ENCODE measurements at places on chromosomes 7 and 10. TPM values are rescaled to one million over a fixed set of nuclear protein-coding genes. Genes with fewer than 3 reads are reported as not detected.
A peak's percentile ranks its signal among the peaks of the same experiment; 100 is the strongest.

The FAM131B gene
- 1.7 TPM for total RNA-seq

The COL13A1 gene
- total RNA-seq, result not detected

DNA sequence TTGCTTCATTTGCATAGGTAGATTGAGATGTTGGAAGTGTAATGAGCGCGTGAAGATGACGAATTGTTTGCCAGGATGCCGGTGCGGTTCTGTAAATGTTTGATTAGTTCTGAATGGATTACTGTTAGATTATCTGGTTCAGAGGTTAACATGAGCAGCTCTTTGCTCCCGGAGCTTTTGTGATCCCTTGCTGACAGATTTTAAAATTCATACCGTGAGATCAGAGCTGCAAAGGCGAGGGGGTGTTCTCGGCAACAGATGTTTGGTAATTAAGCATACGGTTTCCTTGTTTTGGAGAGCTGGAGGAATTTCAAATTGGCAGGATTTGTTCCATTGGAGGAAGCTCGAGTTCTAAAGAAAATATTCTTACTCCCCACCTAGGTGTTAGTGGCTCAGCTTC lies 237.8 kb upstream of the GPR26 start:
- no peaks in the 10 kb centered on the region for H3K36me3 ChIP-seq
- H3K4me3 ChIP-seq, result no peak overlapping the region
- peaks cover 14% of the 10 kb centered on the region for H3K27me3 ChIP-seq
- no peak overlapping the region for H3K27ac ChIP-seq
- no peaks in the 10 kb centered on the region for H3K4me1 ChIP-seq

DNA sequence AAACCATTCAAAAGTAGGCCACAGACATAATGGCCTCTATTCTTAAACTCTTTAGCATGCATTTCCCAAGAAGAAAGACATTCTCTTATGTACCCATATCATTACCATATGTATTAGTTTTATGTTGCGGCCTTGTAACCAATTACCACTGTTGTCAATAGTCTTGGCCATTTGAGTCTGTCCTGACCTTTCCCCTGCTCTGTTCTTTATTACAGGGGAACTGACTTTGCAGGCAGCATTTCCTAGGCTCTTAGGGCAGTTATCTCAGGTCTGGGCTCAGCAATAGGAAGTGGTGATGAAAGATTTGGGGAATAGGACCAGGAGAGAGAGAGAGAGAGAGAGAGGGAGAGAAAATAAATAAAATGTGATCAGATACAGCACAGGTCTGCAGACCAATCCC lies 194.5 kb upstream of the LRGUK start:
- no peak for DNase-seq
- H3K36me3 ChIP-seq, result peaks cover 8% of the 10 kb centered on the region
- H3K27ac ChIP-seq, result no peak overlapping the region
- no peak overlapping the region for H3K4me3 ChIP-seq

GRCh38 chr10:101478956-101479355 lies 109.1 kb downstream of the POLL start:
- no peak for DNase-seq
- no peak overlapping the region for H3K4me3 ChIP-seq
- H3K36me3 ChIP-seq, result peaks cover 8% of the 10 kb centered on the region
- no peak overlapping the region for H3K27ac ChIP-seq

DNA sequence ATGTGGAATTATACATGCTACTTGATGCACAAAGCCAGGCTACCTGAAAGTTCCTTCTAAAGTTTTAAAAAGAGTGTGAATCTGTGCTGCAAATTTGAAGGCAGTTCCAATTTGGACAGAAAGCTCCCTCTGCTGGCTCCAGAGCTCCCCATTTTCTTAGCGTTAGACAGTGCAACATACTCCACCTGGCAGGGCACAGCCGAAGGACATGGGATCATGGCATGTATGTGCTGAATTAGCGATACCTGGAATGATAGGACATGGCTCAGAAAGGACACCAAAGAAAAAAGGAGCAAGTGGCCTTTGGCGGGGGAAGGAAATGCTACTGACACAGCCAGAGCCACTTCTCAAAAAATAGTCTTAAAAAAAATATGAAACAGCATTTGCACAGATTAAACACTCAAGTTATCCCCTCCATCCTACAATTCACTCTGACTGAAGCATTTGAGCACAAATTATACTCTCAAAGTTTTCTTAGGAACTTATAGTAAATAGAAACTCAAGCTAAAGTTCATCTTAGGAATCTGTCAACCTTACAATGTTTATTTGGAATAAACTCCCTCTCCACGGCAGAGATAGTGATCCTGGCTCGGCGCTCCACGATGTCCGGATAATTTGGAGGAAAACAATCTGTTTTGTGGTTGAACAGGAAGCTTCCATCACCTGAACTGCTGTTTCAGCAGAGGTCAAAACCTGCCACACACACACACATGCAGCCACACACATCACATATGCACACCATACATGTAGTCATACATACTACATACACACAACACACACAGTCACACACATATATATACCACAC lies 80.0 kb downstream of the C7orf25 start:
- no peaks in the 10 kb centered on the region for H3K4me1 ChIP-seq
- no peak overlapping the region for H3K27ac ChIP-seq
- peaks cover 12% of the 10 kb centered on the region for H3K27me3 ChIP-seq
- H3K36me3 ChIP-seq, result no peaks in the 10 kb centered on the region
- no peak overlapping the region for H3K4me3 ChIP-seq

- H3K27ac ChIP-seq, result peak overlapping the region; percentile 5
- DNase-seq, result no peak
- no peak overlapping the region for H3K4me3 ChIP-seq
- H3K27me3 ChIP-seq, result no peaks in the 10 kb centered on the region
These were observed 33.2 kb downstream of the PITRM1 start for GRCh38 chr10:3139216-3139910.

DNA sequence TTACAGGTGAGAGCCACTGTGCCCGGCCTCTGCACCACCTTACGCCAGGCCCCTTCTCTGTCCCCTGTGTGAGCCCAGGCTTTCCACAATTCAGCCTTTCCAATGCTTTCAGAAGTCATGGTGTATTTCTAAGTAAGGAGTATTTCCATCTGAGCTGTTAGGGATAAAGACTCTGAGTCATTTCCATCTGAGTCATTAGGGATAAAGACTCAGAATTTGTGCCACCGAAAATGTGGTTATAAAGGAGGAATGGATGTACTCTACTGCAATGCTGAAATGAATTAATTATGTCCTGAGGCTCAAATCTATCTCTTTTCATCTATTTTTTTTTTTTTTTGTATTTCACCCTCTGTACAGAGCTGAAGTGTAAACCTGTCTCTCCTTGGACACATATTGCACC lies 84.0 kb downstream of the GATA3 start:
- H3K4me1 ChIP-seq, result peaks cover 35% of the 10 kb centered on the region
- H3K27ac ChIP-seq, result no peak overlapping the region
- H3K36me3 ChIP-seq, result no peaks in the 10 kb centered on the region
- H3K27me3 ChIP-seq, result peaks cover 2% of the 10 kb centered on the region
- no peak overlapping the region for H3K4me3 ChIP-seq
- no peak for DNase-seq

DNA sequence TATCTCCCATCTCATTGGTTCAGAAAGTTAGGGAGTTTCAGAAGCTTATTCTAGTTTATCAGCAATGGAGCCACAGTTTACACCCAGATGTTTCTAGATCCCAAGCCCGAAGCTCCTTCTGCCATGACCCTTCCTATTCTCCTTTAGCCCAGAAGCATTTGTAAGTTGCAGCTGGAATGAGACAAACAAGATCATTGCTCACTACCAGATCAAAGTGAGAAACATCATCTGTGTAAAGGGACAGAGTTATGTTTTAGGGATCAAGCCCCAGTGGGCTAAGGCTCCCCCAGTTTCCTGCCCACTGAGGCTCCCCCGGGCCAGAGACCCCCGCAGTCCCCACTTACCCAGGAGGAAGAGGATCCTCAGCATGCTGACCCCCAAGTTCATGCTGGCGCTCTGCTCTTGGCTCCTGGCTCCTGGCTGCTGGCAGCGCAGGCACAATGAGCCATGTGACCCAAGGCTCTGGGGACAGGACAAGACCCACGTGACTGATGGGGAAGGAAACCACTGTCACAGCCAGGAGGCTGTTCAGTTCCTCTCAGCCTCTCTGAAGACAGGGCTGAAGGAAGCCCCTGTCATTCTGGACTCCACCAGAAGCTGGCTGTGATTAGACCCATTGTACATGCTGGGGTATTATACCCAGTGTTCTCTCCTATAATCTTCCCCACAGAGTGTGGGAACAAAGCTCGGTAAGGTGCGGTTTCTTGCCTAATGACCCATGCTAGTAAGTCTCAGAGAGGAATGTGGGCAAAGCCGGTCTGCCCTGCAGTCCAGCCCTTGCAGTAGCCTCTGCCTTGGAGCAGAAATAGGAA lies at the start of gene TMEM273:
TSS of gene TMEM273 (minus strand) at position 442 of the 812 bp plus-strand sequence. CDS start at position 387, 55 bp downstream.
- peaks cover 43% of the 10 kb centered on the region for H3K27me3 ChIP-seq
- peaks cover 11% of the 10 kb centered on the region for H3K4me1 ChIP-seq
- peak within 1 kb of the TSS; percentile 26 for H3K27ac ChIP-seq
- peak within 1 kb of the TSS; percentile 1 for H3K4me3 ChIP-seq
- H3K36me3 ChIP-seq, result no peaks in the 10 kb centered on the region

DNA sequence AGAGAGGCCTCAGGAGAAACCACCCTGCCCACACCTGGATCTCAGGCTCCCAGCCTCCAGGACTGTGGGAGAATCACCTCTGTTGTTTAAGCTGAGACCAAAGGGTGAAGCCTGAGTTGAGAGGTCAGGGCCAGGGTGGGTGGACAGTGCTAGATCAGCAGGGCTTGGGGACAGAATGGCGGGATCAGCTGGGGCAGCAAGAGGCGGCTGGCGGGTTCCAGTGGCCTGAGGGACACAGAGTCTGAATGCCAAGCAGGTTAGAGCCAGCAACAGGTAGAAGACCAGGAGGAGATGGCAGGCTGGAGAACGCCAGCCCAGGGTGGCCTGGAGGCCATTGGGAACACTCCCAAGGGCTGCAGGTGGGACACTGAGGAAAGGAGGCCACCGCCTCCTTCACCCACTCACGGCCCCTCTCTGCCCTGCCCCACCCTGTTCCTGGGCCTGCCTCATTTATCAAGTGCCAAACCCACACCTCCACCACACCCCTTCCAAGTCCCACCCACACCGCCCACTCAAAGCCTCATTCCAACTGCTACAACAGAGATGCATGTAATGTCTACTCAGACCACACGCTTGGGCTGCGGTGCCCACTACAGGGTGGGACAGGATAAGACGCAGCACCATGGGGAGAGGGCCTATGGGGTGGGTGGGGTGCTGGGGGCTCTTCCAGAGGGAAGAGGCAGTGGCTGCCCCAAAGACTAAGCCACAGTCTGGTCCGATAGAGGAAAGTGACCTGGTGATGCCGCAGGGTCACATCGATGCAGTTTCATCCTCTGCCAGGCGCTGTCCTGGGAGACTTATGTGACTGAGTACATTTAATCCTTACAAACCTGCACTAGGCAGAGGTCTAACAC lies 173.9 kb downstream of the TNS3 start:
- no peak overlapping the region for H3K27ac ChIP-seq
- H3K4me1 ChIP-seq, result peaks cover 1% of the 10 kb centered on the region
- no peak for DNase-seq
- no peaks in the 10 kb centered on the region for H3K36me3 ChIP-seq
- no peaks in the 10 kb centered on the region for H3K27me3 ChIP-seq

DNA sequence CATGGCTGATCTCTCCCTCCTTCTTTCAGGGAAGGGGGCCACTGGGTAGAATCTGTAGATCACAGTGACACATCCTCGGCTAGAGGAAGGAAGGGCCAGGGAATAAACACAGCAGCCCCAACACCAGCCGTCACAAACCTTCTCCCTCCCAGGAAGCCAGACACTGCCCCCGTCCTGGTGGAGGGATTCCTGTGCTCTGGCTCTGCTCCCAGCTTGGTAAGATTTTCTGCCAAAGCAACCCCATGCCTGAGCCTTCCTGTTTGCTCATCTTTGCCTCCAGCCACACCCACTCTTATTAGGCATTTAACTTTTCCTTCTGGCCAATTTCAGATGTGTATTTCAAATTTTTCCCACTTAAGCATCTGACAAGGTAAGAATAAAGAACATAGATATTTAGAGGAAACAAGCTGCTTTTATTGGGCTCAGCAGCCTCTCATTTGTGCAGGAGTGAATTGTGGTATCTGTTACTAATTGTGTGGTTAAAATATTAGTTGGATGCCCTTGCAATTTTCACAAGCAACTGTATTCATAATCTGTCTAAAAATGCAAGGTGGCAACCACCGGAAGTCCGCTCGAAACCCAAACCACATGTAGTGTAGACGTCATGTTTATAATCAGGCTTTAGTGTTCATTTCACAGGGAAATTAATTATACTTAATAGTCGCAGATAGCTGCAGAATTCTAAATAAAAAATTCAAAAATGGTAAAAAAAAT lies 13.2 kb upstream of the NPS start:
- no peak overlapping the region for H3K4me3 ChIP-seq
- H3K27me3 ChIP-seq, result peaks cover 7% of the 10 kb centered on the region
- H3K27ac ChIP-seq, result no peak overlapping the region
- no peak for DNase-seq
- no peaks in the 10 kb centered on the region for H3K36me3 ChIP-seq

The HABP2 gene
- not detected for total RNA-seq

DNA sequence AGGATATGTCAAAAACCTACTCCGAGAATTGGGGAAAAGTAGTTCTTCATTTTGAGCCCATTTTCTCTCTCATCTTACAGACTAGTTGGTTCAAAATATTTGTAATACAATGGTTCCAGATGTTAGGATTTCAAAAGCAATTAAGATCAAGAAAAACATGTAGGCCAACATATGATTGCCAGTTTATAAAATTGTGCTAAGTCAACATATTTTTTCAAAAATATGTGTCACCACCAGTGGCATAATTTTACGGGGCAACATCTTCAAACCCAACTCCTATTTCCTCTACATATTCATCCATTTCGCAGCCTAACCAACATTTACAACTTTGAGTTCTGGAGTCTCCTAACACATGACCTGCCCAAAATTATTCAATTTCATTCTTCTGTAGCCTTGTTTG lies 514.5 kb upstream of the TPK1 start:
- H3K27ac ChIP-seq, result no peak overlapping the region
- no peaks in the 10 kb centered on the region for H3K36me3 ChIP-seq
- H3K4me1 ChIP-seq, result no peaks in the 10 kb centered on the region
- DNase-seq, result no peak
- no peaks in the 10 kb centered on the region for H3K27me3 ChIP-seq

- H3K36me3 ChIP-seq, result no peaks in the 10 kb centered on the region
- peak overlapping the region; percentile 22 for H3K4me3 ChIP-seq
- H3K27me3 ChIP-seq, result peaks cover 40% of the 10 kb centered on the region
- DNase-seq, result no peak
These were observed 28.7 kb upstream of the JAKMIP3 start for GRCh38 chr10:132036887-132037675.

DNA sequence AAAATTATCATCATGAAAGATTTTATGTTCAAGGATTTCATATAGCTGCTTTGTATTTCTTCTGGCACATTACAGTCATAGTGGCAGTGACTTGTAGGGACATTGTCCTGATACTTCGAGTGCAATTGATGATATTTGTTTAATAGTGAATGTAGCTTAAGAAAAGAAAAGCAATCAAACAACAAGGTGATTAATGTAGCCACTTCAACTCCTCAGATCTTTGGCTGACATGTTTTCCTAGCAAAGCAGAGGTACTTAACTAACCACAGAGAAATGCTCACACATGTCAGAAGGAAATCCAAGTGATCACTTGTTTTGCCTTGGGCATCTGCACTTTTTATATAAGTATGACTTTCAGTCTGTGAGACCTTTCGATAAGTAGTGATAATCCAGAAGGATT lies 470.3 kb downstream of the AUTS2 start:
- no peak overlapping the region for H3K27ac ChIP-seq
- H3K4me3 ChIP-seq, result no peak overlapping the region
- H3K36me3 ChIP-seq, result no peaks in the 10 kb centered on the region
- no peaks in the 10 kb centered on the region for H3K4me1 ChIP-seq
- H3K27me3 ChIP-seq, result no peaks in the 10 kb centered on the region

The RET gene
- total RNA-seq, result not detected

The EBLN1 gene
- total RNA-seq, result not detected

All from activated naive CD4-positive, alpha-beta T cell treated with anti-CD3 and anti-CD28 coated beads for 36 hours (primary cell).